Activated CD4-positive, alpha-beta memory T cell treated with anti-CD3 and anti-CD28 coated beads, Interleukin-2, amount 10 ng/mL, durations not matched to agents 7 days and 5 days (primary cell): ENCODE measurements at places on chromosomes 3 and 15. TPM values are rescaled to one million over a fixed set of nuclear protein-coding genes. Genes with fewer than 3 reads are reported as not detected.

Gene PARP14
- total RNA-seq = 132 TPM

DNA sequence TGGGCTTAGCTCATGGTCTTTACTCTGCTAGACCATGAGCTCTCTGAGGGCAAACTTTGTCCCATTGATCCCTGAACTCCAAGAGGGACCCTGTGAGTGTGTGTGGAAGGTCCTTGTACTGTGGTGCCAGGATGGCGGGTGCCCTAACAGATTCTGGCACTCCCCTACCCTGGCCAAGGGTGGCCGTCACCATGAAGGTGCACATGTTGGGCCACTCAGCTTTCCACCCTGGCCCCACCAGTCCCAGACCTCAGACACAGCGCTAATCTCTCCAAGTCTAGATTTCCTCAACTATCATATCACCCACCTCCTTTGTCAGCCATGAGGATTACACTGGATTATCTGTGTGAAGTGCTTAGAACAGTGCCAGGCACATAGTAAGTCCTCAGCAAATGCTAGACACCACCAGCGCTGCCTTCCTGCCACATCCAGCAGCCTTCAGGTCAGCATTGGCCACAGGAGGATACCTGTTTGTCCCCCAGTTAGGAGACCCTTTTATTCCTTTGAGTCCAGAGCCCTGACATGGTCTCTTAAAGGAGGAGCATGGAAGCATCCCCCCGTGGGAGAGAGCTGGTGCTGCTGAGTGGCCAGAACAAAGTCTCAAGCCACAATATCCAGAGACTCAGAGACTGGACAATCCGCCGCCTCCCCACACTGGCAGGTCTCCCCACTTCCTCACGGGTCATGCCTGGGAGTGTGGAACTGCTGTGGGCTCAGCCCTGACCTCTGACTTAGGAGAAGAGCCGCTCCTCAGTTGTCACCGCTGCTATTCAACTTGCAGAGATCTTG lies 44.5 kb upstream of the SLCO2A1 start:
- DNase-seq = no peak

Gene CPLX3
- 0.18 TPM for total RNA-seq

DNA sequence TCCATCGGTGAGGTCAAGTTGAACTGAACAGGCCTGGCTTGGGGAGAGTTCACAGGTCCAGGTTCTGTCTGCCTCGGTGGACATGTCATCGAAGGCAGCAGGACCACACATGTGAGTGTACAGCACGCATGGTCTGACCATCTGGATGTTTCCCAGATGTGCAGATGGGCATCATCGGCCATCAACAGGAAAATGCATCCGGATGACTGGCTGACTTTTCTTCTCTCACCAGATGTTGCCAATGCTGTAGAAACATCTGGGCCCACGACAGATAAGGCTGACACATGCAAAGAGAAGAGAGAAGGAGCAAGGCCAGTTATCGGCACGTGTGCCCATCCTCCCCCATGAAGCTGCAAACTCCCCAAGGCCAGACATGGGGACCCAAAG lies 45.1 kb downstream of the NOX5 start:
- no peak for DNase-seq

- no peak for DNase-seq
Observed at GRCh38 chr15:41795996-41796856, 21.9 kb downstream of the MAPKBP1 start.

DNA sequence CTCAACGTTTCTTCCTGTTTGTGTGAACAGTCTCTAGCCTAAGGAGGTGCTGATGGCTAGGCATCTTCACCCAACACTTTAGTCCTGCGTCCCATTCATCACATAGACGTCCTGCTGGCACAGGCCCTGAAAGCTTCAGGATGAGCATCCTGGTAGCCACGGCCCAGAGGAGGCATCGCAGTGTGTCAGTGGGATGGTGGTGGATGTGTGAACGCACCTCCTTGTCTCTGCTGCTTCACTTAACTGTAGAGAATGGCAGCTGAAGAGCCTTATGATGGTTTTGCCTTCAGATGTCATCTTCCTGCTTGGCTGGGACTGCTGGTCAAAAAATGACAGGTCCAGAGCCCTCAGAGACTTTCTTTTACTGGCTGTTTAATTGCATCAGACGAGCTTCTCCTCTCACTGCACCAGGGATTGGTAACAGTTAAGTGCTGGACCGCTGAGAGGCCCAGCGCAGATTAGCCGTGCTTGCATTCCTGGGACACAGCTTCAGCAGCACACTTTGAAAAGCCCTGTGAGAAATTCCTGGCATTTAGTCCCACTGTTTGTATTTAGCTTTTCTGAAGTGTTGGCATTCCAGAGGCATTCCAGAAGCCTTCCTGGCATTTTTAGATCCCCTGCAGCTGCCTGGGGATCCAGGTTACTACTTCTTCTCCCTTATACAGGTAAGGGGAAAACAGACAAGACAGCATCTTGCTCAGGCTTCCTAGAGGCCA lies 132.4 kb upstream of the PLXNA1 start:
- peak; percentile 5 for DNase-seq

DNA sequence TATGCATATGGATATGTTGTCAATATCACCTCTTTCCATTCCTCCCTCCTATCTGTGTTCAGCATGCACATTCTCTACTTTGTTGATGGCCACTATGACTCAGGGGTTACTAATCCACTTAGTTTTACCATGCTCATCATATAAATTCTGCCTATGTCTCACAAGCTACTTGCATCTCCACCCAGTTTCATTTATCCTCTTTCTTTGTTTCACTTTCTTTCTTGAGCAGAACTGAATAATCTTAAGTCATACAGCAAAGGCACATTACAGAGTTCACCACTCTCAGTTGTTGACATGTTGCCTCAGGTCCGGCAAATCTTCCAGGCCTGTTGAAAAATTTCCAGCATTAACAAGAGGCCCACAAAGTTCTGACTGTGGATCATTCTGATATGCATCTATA lies 71.5 kb downstream of the SSR3 start:
- peak; percentile 31 for DNase-seq

Gene TF
- 1.2 TPM for total RNA-seq

Gene SPTBN5
- total RNA-seq = 1.6 TPM
